ENCODE measurements at places on chromosomes 2 and 18. TPM values are rescaled to one million over a fixed set of nuclear protein-coding genes. Genes with fewer than 3 reads are reported as not detected.

DNA sequence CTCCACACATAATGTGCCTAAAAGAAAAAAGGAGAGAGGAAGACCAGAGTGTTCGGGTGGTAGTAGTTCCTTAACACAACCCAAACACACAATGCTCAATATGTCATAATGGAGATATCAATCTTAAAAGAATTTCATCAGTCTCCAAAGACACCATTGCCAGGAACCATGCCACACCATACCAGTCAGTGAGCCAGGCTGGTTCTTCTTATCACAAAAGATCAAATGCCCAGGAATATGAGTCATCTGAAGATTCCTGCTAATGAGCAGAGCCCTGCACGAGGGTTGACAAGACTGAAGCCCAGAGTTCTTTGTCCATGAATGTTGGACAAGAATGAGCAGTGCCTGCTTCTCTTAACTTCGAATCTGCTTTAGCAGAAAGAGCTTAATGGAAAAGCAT, 262.3 kb downstream of the ZNF516 start:
- no peaks in the 10 kb centered on the region for H3K36me3 ChIP-seq
- H3K4me3 ChIP-seq = no peak overlapping the region
- no peaks in the 10 kb centered on the region for H3K27me3 ChIP-seq
- H3K27ac ChIP-seq = no peak overlapping the region
- H3K4me1 ChIP-seq = no peaks in the 10 kb centered on the region

DNA sequence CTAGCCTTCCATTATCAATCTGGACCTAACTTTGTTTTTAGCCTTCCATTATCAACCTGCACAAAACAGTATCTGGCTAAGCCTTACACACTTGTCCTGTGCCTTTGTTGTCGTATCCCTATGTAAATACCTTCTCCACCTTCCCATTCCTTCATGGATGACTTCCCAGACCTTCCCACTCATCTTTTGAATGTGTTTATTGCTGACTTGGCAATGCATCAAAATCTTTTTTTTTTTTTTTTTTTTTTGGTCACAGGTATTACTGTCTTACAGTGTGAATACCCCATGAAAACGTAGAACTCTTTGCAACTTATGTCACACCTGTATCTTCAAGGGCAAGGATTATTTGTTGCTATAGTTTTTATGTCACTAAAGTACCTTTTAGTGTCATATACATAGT, 25.7 kb downstream of the RPE start:
- no peaks in the 10 kb centered on the region for H3K27me3 ChIP-seq
- no peak overlapping the region for H3K27ac ChIP-seq
- H3K4me3 ChIP-seq = no peak overlapping the region
- H3K4me1 ChIP-seq = no peaks in the 10 kb centered on the region
- peaks cover 2% of the 10 kb centered on the region for H3K36me3 ChIP-seq

DNA sequence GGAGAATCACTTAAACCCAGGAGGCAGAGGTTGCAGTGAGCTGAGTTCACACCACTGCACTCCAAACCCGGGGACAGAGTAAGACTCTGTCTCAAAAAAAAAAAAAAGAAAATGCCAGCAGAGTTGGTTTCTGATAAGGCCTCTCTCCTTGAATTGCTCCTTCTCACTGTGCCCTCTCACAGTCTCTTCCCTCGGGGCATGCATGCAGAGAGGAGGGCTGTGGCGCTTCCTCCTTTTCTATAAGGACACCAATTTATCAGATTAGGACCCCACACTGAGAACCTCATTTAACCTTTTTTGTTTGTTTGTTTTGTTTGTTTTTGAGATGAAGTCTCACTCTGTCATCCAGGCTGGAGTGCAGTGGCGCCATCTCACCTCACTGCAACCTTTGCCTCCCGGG, 110.5 kb downstream of the ZFP36L2 start:
- H3K4me3 ChIP-seq = no peak overlapping the region
- no peak overlapping the region for H3K27ac ChIP-seq
- no peak for DNase-seq
- H3K36me3 ChIP-seq = no peaks in the 10 kb centered on the region
- H3K4me1 ChIP-seq = no peaks in the 10 kb centered on the region

GRCh38 chr2:179021258-179021657, 28.7 kb downstream of the CCDC141 start:
- H3K27ac ChIP-seq = no peak overlapping the region
- no peaks in the 10 kb centered on the region for H3K4me1 ChIP-seq
- no peak overlapping the region for H3K4me3 ChIP-seq
- H3K27me3 ChIP-seq = no peaks in the 10 kb centered on the region

GRCh38 chr2:26640331-26640745, 828 bp downstream of the CIB4 start:
- no peaks in the 10 kb centered on the region for H3K4me1 ChIP-seq
- H3K4me3 ChIP-seq = no peak overlapping the region
- H3K27me3 ChIP-seq = no peaks in the 10 kb centered on the region
- H3K27ac ChIP-seq = no peak overlapping the region
- no peak for DNase-seq

The CDH19 gene
- 1.4 TPM for polyA plus RNA-seq

The HOXD12 gene
- not detected for polyA plus RNA-seq

The SP5 gene
- 0.96 TPM for polyA plus RNA-seq

The OTOF gene
- 0.19 TPM for polyA plus RNA-seq
